ENCODE measurements at places on chromosomes 3 and 15.

DNA sequence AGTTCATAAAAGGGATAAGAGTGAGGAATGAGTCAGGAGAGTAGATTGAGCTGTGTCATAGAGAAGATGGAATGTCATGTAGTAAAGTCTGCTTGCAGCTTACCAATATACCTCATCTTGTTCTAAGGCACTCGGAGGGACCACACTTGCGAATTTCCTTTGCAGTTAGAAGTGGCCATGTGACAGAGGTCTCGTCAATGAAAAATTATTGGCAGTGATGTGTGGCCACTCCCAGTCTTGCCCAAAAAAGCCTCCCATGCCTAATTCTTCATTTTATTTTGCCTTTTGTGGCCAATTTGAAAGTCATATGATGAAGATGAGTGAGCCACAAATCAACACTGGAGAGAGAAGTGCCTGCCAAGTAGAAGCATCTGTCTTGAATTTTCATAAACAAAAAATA lies 465.6 kb upstream of the ZNF385D start:
- no peak for DNase-seq

GRCh38 chr3:37887824-37888223 lies 26.1 kb downstream of the CTDSPL start:
- DNase-seq = no peak

GRCh38 chr3:134340982-134341365 lies 33.3 kb downstream of the AMOTL2 start:
- DNase-seq = no peak

DNA sequence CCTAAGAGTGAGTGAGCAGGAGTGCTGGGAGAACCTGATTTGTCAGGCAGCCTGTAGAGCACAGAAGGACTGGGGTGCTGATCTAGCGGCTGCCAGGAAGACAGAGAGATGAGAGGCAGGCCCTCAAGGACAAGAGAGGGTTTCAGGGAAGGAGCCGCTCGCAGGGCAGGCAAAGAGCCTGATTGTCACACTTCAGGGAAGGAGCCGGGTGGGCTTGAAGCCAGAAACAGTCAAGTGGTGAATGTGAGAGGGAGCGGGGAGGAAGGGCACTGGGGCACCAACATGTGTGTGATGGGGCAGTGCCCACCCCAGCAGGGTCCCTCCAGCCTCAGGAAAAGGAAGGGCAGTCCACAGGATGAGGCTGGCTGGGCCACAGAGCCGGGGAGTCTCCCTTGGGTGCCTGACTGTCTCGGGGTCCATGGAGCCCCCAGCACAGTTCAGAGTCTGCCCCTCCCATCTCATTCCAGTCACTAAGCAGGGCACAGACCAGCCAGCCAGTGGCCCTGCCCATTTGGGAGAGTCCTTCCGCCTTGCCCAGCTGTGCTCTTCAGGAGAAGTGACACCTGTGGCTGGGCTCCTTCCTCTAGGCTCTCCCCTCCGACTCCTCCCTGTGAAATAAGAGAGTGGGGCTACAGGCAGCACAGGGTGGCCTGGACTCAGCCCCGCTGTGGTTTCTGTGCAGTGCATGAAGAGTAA lies 148.6 kb downstream of the RAB11A start:
- DNase-seq = no peak

GRCh38 chr15:57591822-57592367 lies at the start of gene MYZAP:
MYZAP (plus strand) TSS chr15:57591904; CDS start chr15:57592035, 131 bp downstream.
- DNase-seq = peak; percentile 79

DNA sequence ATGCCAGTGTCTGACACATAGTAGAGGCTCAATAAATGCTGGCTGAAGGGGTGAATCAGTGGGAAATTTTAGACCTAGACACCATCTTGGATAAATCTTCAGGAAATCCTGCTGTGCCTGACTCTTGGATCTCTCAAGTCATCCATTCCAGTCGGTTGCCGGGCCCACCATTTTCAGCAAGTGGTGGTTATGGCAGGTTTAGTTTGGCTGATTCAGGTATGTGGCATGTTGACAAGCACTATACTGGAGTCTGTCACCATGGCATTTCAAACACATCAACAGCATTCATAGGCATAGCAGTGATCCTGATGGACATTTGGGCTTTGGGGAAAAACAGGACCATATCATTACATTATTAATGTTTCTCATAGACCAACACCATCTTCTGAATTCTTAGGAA lies 25.7 kb upstream of the APH1B start:
- no peak for DNase-seq

DNA sequence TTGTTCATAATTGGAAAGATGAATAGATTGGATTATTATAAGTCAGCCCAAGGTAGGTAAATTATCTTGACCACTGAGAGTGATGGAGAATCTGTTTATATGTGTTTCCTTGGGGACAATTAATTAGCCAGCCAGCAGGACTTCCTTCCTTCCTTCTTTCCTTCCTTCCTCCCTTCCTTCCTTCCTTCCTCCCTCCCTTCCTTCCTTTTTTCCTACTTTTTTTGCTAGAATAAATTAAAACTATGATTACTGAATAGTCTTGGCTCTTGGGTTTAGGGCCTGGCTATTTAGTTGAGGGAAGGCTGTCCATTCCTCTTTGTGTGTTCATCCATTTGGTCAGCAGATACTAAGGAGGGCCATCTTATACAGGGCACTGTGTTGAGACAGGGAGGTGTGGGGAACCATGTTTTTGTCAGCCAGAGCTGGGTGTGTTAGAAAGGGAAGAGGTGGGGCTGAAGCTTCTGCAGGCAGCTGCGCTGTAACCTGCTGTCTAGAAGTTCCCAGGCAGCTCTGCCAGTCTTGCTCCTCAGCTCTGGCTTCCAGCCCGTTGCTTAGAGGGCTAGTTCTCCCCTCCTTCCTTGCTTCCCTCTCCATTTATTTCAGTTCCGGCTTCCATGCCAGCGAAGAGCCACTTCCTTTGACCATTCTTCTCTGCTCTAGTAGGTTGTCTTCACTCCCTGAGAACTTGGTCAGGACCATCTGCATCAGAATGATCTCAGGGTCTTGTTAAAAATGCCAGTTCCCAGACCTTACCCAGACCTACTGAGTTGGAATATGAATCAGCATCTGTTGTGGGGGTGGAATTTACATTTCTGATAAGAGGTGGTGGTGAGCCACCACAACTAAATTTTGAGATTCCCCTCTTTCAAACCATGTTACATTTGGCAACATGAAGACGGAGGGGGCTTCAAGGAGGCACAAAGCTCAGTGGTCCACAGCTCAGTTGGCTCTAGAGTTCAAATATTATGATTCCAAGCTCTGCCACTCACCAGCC lies 113.9 kb downstream of the DGKG start:
- no peak for DNase-seq

- no peak for DNase-seq
Measured at GRCh38 chr15:46622851-46623250, 988.0 kb downstream of the SQOR start.

DNA sequence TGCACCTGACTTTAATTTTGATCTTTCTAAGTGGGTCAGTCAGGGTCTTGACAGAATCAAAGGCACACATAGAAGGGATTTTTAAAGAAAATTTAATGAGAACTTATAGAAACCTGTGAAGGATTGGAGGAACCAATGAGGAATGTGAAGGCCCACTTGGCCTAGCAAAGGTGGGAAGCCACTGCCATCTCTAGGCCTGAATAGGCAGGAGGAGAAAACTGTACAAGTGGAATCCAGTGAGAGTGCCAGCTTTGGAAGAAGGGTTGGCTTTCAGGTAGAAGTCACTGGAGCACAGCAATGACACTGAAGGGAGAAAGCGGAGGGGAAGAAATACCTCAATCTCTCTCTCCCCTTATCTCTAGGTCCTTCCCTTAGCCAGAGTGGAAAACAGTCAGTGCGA lies 380.7 kb upstream of the KCNMB2 start:
- no peak for DNase-seq

DNA sequence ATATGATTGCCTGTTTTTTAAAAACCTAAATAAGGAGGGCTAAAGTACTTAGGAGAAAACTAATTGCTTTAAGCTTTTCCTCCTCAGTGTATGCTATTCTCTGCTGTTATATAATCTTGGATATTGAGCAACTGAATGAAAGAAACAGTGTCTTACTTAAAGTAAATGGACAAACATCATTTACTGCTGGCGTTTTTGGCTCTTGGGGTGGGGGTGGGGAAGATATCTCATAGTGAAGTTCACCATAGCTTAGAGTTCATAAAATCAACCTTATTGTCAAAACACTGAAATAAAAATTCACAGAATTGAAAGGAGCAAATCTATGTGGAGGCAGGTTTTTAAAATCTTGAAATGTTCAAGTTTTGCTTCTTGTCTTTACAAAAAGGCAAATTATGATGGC lies 256.4 kb upstream of the SOX2 start:
- DNase-seq = no peak
